ENCODE measurements at places on chromosomes 2 and 18. TPM values are rescaled to one million over a fixed set of nuclear protein-coding genes. Genes with fewer than 3 reads are reported as not detected.

The TUBA4B gene
- total RNA-seq, result not detected

The TRIM43 gene
- total RNA-seq, result not detected

The FAP gene
- 0.76 TPM for total RNA-seq

The LRRTM4 gene
- total RNA-seq, result not detected

The THADA gene
- total RNA-seq, result 40.4 TPM

The LRRC30 gene
- total RNA-seq, result not detected

The LIMS4 gene
- 0.59 TPM for total RNA-seq

The ANKRD29 gene
- total RNA-seq, result 0.20 TPM

The COL3A1 gene
- not detected for total RNA-seq

The TACR1 gene
- total RNA-seq, result not detected

The CTLA4 gene
- total RNA-seq, result 49.2 TPM

The SANBR gene
- total RNA-seq, result 5.6 TPM

The COBLL1 gene
- not detected for total RNA-seq

The IL36RN gene
- not detected for total RNA-seq

The SIX3 gene
- not detected for total RNA-seq

The ATP6V1B1 gene
- not detected for total RNA-seq

The ALLC gene
- not detected for total RNA-seq

The GREB1L gene
- not detected for total RNA-seq

The TBC1D8 gene
- 0.51 TPM for total RNA-seq

The EIF2AK3 gene
- 30.5 TPM for total RNA-seq
